Activated CD4-positive, alpha-beta T cell treated with anti-CD3 and anti-CD28 coated beads, Interleukin-2, amount 10 ng/mL, durations not matched to agents 7 days and 5 days (primary cell): ENCODE measurements at places on chromosomes 3 and 15.

DNA sequence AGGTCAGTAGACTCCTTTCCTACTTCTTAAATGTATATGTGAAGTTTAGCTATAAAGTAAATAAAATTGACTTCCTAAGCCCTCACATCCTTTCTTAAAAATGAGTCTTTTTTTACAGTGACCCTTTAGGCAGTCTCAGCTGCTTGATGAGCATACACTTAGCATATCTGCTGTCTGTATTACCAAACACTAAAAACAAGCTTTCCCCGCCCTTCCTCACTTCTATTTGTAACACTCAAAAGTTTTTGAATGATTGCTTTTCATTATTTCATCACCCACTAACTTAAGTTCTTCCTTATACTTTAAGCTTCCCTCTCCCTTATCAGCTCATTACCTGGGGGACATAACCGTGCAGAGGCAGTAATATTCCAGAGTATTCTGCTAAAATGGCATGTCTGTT is 89.4 kb downstream of the PLOD2 start:
- no peak for DNase-seq

DNA sequence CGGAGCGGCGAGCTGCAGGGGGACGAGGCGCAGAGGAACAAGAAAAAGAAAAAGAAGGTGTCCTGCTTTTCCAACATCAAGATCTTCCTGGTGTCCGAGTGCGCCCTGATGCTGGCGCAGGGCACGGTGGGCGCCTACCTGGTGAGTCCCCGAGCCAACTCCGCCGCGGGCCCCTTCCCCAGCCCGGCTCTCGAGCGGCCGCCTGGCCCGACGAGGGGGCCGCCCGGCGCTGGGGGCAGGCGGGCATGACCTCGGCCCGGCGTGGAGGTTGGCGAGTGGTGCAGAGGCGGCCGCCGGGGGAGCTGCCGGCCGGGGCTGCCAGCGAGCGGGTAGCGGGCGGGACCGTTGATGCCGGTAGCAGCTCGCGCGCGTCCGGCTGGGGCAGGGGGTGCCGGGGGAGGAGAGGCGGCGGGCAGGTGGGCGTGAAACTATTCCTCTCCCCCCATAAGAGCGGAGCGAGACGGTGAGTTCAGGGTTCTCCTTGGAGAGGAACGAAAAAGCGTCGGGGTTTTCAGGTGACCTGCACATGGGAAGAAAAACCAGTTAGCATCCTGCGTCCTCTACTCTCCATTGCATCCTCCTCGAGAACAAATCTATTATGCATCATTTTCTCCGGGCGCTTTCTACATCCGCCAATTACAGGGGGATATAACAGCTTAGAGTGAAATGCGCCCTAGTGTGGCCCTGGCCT is 585 bp downstream of the SLCO3A1 start:
- peak; percentile 43 for DNase-seq

GRCh38 chr3:115108614-115109013 is 38.5 kb downstream of the ZBTB20 start:
- no peak for DNase-seq

GRCh38 chr15:101244036-101244781 is 7.6 kb downstream of the CHSY1 start:
- no peak for DNase-seq

GRCh38 chr3:129021140-129021551 is 20.0 kb downstream of the EFCC1 start:
- DNase-seq: no peak

GRCh38 chr3:9441501-9442221 is 44.2 kb downstream of the SETD5 start:
- no peak for DNase-seq

GRCh38 chr3:111311126-111311525 is 230.9 kb upstream of the CD96 start:
- peak; percentile 17 for DNase-seq

GRCh38 chr3:192844486-192844765 is 73.2 kb downstream of the MB21D2 start:
- no peak for DNase-seq

GRCh38 chr3:168051531-168052471 is 43.9 kb downstream of the GOLIM4 start:
- DNase-seq: no peak

DNA sequence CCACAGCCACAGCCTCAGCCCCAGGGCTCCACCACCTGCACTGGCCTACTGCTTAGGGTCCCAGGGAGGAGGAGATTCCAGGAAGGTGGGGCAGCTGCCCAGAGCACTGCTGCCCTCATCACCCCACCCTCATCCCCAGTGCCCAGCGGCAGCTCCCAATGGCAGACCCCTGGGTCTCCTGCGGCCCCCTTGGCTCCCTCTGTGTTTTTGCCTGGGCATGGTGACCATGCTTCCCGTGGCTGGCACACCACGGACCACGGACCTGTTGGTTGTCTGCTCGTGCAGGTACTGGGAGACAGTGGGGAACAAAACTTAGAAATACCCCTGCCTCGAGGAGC is 2.7 kb downstream of the CHST13 start:
- DNase-seq: no peak

- no peak for DNase-seq
These were observed 22.4 kb downstream of the IGDCC3 start for GRCh38 chr15:65355173-65355987.

- no peak for DNase-seq
These were observed 33.9 kb downstream of the DOCK3 start for GRCh38 chr3:50708620-50709019.

- DNase-seq: peak; percentile 75
These were observed 45.5 kb downstream of the PPM1L start for GRCh38 chr3:160801386-160802118.

- no peak for DNase-seq
These were observed 6.7 kb downstream of the CX3CR1 start for GRCh38 chr3:39273119-39273518.

DNA sequence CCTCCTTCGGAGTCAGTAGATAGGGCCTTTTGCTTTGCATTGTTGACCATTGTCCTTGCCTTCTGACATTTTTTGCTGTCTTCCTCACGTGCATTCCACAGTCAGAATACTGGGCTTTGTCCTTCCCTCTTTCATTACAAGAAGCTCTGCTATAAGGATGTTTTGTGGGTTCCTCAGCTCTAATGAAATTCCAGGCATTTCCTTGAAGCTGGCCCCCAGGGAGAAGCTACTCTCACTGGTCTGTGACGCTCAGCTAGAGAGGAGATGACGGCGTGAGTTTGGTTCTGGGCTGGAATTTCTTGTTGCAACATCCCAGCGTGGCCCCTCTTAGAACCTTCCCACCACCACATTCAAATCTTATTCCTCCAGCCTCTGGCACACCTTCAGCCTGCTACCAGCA is 210.2 kb downstream of the TJP1 start:
- no peak for DNase-seq

DNA sequence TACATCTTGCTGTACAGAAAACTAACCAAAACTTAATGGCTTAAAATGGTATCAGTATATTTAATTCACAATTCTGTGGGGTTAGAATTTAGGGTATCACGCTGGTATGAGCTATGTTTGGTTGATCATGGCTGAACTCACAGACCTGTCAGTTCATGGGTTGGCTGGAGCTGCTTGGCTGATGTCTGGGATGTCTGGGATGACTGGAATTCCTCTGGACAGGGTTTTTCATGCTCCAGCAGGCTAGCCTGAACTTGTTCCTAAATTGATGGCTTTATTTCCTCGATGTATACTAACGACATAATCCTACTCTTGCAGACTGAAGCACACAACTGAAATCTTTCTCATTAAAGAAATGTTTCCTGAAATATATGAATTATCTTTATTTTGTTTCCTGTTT is 338.9 kb upstream of the GBE1 start:
- no peak for DNase-seq

DNA sequence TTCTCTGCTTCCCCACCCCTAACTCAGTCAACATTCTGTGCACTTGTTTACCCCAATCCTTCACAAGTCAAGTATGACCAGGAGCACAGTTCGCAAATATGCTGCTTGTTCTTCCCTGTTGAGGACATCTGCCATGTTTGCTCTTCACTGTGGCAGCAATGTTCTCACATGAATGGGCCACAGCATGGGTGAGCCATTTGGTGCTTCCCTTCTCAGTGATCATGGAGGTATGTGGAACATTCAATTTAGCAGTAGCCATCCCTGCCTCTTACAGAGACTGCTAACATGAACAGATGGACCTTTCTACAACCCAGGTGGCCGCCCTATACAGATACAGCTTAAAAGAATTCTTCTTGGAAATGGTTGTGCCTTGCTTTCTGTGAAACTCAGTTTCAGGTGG is 660.1 kb upstream of the SGO1 start:
- no peak for DNase-seq

DNA sequence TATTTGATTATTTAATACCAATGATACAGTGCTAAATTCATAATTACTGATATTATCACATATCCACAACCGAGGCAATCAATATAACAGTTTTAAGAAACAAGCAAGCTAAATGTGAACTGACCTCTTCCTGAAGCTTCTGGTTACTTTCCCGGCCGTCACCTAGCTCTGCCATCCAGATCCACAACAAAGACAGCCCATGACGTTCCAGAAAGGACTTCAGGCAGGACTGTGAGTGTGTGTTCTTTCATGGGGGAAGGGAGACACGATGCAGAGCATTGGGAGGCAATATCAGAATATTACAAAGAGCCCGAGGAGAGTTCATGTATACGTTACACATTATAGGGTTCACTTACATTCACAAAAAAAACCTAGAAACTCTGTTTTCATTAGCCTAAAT is 77.8 kb downstream of the SETD2 start:
- DNase-seq: no peak

DNA sequence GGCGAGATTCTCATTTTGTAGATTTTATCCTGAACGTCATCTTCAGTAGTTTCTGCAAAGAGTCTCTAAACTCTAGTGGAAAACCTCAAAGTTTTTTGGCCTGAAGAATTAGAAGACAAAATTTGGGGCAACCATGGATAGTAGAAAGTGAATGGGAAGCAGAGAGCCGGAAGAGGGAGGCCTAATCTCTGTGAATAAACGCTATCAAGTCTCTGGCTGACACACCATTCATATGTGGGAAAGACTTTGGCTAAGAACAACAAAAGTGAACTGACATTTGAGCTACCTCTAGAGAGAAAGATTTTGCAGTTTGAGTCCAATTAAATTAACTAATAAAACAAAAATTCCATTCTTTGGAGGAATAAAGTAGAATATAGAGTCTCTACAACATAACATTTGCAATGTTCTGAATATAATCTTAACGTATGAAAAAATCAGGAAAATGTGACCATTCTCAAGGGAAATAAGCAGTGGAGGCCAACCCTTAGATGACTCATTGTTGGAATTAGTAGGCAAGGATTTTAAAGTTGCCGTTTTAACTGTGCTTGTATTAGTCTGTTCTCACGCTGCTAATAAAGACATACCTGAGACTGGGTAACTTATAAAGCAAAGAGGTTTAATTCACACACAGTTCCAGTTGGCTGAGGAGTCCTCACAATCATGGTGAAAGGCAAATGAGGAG is 184.6 kb downstream of the C3orf38 start:
- DNase-seq: no peak

GRCh38 chr3:129065016-129065719 is 4.6 kb downstream of the GP9 start:
- DNase-seq: no peak

GRCh38 chr3:2036076-2036475 is 62.6 kb upstream of the CNTN4 start:
- DNase-seq: no peak

DNA sequence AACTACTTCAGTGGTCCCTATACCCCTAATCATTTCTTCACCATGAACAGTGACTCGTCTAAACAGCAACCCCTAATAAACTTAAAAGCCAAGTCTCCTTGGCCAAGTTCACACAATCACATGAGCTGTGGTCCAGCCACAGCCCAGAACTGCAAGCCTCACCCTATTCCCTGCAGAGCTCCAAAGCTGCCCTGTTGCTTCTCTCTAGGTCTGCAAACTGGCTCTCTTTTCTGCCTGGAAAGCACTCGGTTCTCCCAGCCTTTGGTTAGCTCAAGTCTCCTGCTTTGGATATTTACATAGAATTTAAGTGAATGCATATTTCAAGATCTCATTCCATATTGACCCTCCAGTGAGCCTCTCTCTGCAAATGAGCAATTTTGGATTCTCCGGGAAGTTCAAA is 107.0 kb downstream of the TOP2B start:
- DNase-seq: no peak

DNA sequence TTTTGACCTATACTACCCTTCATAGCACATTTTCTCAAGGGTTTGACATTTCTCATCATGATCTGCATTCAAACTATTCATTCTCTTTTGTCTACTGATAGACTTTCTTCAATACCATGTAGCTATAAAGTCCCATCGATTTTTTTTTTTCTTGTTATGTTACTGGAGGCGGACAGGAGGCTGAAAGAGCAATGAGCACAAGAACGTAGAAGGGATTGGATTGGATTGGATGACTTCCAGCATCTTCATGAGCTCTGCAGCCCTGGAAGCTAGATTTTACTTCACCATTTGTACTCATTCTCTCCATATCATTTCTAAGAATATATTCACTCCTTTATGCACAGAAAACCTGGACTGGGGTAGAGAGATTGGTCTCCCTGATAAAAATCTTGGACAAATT is 43.2 kb downstream of the DUT start:
- DNase-seq: no peak

GRCh38 chr3:38343797-38344594 is 2.6 kb upstream of the XYLB start:
- DNase-seq: no peak
